Stimulated activated CD4-positive, alpha-beta T cell treated with anti-CD3 and anti-CD28 coated beads, Interleukin-4, amount 100 ng/mL, for 48 hours (primary cell): ENCODE measurements at places on chromosomes 2 and 18.

DNA sequence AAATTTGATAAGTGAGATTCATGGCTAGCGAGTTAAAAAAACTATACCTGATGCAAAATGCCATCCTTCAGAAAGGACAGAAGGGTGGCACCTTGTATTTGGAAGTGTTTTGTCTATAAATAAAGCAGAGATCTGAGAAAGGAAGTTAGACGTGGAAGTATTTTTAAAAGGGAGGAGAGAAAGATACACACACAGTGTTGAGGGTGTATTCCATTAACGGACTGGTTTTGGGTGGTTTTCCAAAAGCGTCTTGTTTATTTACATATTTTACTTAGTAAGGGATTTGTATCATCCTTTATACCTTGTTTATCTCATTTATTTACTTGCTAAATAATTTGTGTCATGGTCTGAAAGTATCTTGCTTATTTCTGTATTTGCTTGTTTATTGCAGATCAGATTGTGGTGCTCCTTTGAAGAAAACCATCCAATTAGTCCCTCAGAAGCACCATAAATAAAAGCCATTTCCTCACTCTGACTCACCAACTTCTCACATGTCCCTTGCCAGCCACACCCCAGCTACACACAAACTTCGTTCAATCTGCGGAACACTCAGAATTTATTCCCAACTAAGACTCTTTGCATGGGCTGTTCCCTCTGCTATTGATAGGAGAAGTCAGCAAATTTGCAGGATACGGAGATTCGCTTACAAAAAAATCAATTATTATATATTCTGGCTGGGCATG is 90.8 kb downstream of the FAM124B start:
- no peak for DNase-seq

- DNase-seq: no peak
Observed at GRCh38 chr18:35910327-35910726, 62.2 kb upstream of the RMP24 start.

GRCh38 chr18:69946608-69947155 is 991 bp downstream of the CD226 start:
- DNase-seq: no peak

- DNase-seq: peak; percentile 16
Observed at GRCh38 chr2:54503192-54503591, 47.1 kb downstream of the SPTBN1 start.

DNA sequence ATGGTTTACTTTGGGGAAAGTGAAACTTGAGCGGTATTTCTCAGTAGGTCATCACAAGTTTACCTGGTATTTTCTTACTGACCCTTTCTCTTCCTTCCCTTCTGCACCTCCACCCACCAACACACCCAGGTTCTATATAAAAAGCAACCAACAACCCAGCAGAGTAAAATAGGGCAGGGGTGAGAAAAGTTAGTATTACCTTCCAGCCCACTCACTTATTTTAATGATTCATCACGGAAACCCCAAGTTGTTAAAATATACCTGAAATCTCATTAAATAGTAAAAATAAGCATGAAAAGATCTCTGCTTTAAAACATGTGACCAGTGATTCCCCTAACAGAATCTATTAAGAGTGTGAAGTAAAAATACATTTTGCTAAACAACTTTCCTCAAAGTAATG is 306.1 kb downstream of the ZEB2 start:
- DNase-seq: no peak

DNA sequence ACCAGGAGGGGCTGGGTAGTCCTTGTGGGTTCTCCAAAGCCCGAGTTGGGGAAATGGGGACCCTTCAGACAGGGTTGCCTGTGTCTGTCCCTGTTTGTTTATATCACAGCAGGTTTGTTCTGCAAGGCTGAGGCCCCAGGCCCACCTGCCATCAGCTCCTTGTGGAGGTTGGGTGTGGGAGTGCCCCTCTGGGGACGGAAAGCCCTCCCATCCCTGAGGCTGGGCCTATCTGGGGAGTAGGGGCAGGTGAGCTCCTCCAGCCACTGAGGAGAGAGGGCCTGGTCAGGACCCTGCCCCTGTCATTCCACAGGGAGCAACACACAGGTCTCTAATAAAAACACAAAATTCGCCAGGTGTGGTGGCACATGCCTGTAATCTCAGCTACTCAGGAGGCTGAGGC is 23.3 kb upstream of the EFHD1 start:
- DNase-seq: no peak

DNA sequence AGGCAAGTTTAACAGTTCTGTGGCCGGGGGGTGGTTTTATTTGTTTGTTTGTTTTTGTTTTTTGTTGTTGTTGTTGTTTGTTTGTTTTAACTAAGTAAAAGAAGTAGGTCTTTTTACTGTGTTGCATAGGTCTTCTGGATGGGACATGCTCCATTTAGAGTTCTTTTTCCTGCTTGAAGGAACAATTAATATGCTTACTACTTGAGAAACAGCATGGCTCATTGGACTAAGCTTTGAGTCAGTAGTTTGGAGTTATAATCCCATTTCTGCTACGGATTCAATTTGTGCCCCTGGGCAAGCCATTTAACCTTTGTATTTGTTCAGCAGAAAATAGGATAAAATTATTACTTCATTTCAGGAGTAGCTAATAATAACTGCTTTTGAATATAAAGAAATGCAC is 8.7 kb upstream of the ACVR2A start:
- no peak for DNase-seq

- DNase-seq: no peak
Observed at GRCh38 chr2:170354855-170355780, 177.2 kb downstream of the MYO3B start.

- DNase-seq: no peak
Observed at GRCh38 chr2:200040831-200041230, 85.4 kb downstream of the MAIP1 start.

DNA sequence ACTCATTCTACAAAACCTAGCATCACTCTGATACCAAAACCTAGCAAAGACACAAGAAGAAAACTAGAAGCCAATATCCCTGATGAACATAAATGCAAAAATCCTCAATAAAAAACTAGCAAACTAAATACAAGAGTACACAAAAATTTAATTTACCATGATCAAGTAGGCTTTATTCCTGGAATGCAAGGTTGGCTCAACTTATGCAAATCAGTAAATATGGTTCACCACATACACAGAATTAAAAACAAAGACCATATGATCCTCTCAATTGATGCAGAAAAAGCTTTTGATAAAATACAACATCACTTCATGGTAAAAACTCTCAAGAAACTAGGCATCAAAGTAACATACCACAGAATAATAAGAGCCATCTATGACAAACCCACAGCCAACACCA is 188.3 kb downstream of the ETAA1 start:
- no peak for DNase-seq

DNA sequence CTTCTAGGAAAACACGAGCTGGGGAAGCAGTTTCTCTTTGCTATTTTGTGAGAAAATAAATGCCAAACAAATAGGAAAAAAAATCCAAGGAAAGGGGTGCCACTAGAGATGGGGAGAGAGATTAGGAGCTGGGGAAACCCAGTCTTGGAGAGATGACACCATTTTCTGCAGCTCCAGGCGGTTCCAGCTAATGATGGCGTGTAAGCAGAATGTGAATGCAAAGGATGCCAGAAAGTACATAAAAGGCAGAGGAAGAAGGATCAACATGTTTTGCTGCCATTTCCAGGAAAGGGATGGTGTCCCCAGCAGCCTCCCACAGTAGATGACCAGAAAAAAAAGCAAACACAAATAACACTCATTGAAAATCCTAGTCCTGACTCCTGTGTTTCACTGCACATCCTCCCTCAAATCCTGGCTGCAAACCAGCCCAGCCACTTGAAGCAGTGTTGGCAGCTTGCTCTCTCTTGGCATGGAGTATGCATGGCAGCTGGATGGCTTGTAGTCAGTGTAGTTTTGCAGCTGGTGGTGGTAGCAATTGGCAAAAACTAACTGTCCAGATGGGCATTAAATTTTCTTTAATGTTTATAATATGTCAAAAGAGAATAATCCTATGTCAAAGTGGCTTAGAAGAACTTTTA is 93.6 kb downstream of the FTCDNL1 start:
- DNase-seq: no peak

GRCh38 chr2:135685361-135685760 is 56.3 kb upstream of the UBXN4 start:
- DNase-seq: no peak

GRCh38 chr2:169977530-169977929 is 150.3 kb downstream of the UBR3 start:
- no peak for DNase-seq

DNA sequence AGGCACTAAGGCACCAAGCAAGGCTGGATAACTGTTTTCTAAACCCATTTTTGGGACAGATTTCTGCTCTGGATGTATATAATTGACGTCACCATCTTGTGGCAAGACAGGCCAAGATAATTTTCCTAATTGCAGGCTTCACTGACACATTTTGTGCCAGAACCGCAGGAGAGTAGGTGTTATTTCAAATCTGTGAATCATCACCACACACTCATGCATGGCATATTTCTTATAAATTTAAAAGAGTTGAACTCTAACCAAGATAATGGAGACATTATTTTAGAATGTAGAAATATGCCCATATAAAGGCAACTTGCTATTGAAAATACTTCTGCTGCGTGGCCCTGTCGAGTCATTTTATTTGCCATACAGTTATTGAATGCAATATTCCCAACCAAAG is 68.3 kb upstream of the ACYP2 start:
- no peak for DNase-seq

GRCh38 chr2:165681841-165682240 is 112.2 kb downstream of the GALNT3 start:
- no peak for DNase-seq

DNA sequence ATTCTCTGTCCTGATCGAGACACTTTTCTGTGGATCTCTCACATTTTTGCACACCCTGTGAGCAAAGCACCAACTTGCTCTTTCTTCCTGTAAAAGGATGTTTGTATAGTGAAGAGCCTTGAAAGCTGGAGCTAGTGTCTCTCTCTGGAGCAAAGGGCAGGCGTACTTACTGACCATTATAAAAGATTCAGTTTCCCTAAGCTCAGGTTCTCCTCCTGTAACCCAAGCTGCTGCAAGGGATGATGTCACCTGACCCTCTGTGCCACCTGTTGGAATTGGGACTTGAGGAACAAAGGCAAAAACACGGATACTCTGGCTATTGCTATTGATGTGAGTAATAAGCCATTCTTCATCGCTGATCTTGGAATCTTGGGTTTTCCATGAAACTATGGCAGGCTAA is 52.6 kb upstream of the NEMP2 start:
- DNase-seq: no peak

GRCh38 chr18:4096486-4096885 is 358.6 kb downstream of the DLGAP1 start:
- no peak for DNase-seq

GRCh38 chr2:222751238-222751637 is 79.8 kb downstream of the MOGAT1 start:
- no peak for DNase-seq

- no peak for DNase-seq
Observed at GRCh38 chr2:529424-529823, 147.8 kb downstream of the TMEM18 start.

DNA sequence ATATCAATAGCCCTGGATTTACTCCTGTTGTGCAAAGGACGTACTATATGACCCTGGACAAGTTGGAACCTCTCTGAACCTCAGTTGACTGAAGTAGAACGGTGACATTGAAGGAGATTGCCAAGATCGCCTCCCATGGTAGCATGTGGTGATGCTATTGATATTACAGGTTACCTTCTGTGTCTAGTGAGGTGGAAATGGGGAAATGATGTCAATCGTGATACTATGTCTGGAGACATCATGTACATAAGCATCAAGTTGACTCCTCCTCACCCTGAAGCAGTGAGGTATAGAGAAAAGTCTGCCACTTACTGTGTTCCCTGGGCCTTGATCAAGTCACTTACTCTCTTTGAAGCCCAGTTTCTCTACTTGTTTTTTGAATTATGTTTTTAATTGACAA is 93.9 kb downstream of the KLF7 start:
- no peak for DNase-seq

GRCh38 chr2:114108824-114109416 is 219.0 kb downstream of the ACTR3 start:
- DNase-seq: no peak

DNA sequence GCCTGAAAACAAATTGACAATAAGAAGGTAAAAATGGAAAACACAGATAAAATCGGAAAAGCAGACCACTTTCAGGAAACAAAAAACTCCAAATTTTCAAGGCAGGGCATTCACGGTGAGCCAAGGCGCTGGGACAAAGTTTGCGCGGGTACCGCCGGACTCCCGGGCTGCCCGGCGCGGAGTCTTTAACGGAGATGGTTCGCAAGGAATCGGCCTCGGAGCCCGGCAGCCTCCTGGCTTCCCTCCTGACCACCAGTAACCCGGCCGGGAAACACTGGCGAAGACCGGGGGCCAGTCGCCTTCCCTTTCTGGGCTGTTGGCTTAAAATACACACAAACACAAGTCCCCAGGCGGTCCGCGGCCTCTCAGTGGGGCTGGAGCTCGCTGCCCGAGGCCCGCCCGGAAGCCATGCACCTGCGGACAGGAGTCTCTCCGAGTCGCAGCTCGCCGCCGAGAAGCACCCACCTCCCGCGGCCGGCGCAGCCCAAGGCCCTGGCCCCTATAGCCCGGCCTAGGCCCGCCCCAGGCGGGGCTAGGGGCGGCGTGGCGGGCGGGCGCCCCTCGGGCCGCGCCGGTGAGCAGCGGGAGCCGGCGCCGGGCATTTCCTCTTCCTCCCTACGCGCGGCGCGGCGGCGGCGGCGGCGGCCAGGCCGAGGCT is 622 bp upstream of the KCMF1 start:
- DNase-seq: peak; percentile 37

- DNase-seq: no peak
Observed at GRCh38 chr2:46548103-46548486, 68.7 kb downstream of the TMEM247 start.

- DNase-seq: no peak
Observed at GRCh38 chr2:59413751-59414570, 1139.5 kb downstream of the BCL11A start.

GRCh38 chr2:54133056-54133455 is 17.6 kb downstream of the ACYP2 start:
- no peak for DNase-seq

DNA sequence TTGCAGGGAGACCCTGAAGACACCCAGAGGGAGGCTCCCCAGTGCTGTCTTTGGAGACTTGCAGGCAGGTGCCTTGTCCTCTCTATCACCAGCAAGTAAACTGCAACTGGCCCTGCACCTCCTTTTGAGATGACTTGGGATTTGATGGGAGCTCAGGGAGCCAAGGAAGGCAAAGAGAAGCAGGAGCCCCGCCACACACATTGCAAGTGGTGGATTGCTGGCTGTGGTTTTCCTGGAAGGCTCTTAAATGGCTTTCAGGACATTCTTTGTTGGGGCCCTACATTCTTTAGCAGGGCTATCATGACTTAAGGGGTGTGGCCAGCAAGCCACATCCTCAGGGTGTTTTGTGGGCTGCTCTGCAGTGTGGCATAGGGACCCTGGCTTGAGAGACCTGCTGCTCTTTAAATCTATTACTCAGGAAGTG is 39.9 kb upstream of the CDC42EP3 start:
- DNase-seq: no peak

DNA sequence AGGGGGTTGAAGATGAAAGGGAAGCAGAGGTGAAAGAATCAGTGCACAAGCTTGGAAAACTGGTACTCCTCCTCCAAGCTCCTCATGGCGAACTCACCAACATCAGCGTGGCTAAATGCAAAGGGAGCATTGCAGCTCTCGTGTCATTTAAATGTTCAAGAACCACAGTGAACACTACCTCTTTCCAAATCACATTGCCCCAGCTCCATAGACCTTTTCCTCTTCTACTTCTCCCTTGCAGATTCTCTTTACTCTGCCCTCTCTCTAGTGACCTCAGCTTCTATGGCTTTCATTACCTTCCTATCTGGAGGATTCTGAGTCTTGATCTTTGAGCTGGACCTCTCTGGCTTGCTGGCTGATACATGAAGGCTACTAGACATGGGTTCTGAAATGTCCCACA is 14.3 kb downstream of the EPB41L3 start:
- DNase-seq: no peak

- DNase-seq: no peak
Observed at GRCh38 chr2:70733646-70734180, 34.3 kb downstream of the ADD2 start.
